ENCODE measurements at places on chromosomes 11 and 22.
A peak's percentile ranks its signal among the peaks of the same experiment; 100 is the strongest.

- no peak for DNase-seq
These were observed 139.5 kb downstream of the WNT7B start for GRCh38 chr22:45837508-45837907.

- no peak for DNase-seq
These were observed 1.3 kb upstream of the FLRT1 start for GRCh38 chr11:64034411-64034811.

DNA sequence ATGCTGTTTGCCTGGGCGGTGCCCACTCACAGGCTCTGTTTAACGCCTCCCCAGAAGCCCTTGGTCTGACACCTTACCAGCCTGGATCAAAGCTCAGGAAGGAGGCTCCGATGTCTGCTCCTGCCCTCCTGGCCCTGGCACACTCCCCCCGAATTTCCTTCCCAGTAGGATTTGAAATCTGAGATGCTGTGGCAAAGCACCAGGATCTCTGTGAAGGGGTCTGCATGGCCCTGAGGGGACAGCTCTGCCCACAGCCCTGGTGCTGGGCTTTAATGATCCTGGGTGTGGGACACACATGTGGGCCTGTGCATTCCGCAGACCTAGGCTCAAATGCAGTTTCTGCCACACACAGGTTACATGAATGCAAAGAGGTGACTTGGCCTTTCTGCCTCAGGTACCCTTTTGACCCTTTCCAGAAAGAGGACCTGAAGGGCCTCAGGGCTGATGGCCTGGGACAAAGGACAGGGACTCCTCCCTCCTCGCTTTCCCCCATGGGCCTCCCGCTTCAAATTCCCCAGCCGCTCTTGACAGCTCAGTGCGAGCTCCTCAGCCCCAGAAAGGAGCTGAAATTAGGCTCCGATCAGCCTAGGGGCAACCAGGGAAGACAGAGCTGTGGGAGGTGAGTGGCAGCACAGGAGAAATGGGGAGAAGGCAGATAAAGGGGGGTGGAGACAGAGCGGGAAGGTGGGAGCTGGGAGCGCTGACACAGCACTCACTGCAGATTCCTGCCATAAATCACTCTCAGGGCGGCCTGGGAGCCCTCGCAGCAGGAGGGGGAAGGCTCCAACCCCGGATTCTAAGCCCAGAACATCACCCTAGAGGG is 41.3 kb downstream of the TRIM29 start:
- DNase-seq = no peak

GRCh38 chr22:36452250-36452977 is 29.0 kb downstream of the TXN2 start:
- peak; percentile 47 for DNase-seq

GRCh38 chr22:37657590-37658132 is 862 bp upstream of the PDXP start:
- DNase-seq = no peak

DNA sequence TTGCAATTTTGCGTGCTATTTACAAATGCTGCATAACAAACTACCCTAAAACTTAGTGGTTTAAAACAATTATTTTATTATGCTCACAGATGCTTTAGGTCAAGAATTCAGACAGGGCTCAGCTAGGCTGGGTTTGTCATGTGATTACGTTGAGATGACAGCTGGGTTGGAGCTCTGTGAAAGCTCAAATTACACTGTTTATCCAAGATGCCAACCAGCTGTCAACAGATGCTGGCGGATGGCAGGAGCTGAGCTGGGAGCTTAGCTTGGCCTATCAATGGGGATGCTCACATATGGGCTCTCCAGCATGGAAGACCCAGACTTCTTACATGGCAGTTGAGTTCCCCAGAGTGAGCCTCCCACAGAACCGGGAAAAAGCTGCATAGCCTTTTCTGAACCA is 62.7 kb downstream of the STK33 start:
- no peak for DNase-seq

Measured in activated CD4-positive, alpha-beta memory T cell treated with anti-CD3 and anti-CD28 coated beads for 36 hours (primary cell).